Activated CD8-positive, alpha-beta memory T cell treated with anti-CD3 and anti-CD28 coated beads for 4 hours (primary cell): ENCODE measurements at places on chromosomes 2 and 18.

- no peak for DNase-seq
Observed at GRCh38 chr2:174198846-174199564, 49.3 kb downstream of the OLA1 start.

GRCh38 chr2:214801068-214801467 lies 8.4 kb downstream of the BARD1 start:
- DNase-seq = no peak

- DNase-seq = no peak
Observed at GRCh38 chr2:8364668-8365067, 317.2 kb upstream of the ID2 start.

- no peak for DNase-seq
Observed at GRCh38 chr18:21167641-21168377, 56.2 kb upstream of the ROCK1 start.

DNA sequence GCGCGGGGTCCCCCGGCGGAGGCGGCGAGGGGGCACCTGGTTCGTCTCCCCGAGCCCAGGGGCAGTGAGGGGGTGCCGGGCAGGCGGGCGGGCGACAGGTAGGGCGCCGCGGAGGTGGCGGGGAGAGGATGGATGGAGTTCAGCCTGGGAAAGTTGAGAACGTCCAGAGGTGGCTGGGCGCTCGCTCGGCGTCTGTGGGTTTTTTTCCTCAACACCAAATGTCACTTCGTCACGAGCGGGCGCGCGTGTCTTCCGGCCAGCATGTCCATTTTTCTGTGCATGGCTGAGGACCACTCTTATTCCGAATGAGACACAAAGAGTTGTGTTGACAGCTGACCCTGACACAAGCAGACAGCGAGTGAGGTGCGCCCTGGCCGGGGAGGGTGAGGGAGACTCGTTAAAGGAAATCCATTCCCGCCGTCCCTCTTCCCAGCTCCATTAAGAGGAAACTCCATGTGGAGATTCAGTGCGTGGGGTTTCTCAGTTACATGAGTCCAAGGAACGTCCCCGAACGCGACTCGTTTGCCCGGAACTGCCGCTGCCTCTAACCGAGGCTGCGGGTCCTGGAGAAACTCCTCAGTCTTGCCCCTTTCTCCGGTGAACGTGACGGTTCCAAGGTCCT lies 859 bp downstream of the GREB1L start:
- no peak for DNase-seq

DNA sequence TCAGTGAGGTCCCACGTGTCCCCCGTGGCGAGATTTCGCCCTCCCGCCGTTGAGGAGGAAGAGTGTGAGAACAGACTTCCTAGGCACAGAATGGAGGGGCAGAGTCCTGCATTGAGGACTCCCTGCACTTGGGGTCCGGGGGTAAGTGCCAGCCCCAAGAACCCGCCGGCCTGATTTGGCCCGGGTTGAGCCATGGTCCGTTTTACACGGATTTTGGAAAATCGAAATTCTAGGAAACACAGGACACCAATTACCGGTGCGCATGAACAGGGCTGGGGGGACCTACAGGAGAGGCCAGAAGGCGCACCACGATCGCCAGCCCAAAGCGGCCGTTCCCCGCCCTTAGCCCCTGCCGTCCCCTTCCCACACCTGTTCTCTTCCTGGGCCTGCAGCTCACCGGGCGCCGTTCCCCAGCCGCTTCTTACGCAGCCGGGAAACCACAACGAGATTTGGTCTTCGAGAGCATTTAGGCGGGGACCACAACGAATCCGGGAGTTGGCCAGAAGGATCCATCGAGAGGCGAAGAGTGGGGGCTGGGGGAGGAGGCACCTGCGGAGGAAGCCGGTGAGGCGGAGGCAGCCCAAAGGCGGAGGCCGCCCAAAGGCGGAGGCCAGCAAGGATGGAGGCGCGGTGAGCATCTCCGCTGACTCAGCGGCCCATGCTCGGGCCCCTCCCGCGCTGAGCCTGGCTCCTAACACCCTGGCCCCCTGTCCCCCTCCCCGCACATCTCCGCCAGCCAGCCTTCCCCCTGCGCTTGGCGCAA lies 464 bp upstream of the TLX2 start:
- DNase-seq = no peak

- no peak for DNase-seq
Observed at GRCh38 chr18:31410716-31411483, 34.3 kb downstream of the DSG4 start.

GRCh38 chr18:43719267-43719795 lies 442.0 kb upstream of the SYT4 start:
- DNase-seq = no peak

DNA sequence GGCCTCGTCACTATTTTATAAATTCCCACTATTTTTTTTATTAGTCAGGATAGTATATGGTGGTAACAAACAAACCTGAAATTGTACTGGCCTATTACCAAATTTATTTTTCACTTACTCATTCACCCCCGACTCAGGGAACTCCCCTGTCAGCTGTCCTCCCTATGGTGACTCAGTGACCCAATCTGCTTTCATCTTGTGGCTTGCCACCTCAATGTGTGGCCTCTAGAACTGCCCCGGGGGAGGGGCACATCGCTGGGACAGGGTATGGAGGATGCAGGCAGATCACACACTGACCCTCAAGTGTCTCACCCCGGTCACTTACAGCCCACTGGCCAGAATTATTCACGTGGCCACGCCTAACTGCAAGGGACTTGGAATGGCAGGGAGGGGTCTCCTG lies 71.6 kb downstream of the ACTR2 start:
- no peak for DNase-seq

DNA sequence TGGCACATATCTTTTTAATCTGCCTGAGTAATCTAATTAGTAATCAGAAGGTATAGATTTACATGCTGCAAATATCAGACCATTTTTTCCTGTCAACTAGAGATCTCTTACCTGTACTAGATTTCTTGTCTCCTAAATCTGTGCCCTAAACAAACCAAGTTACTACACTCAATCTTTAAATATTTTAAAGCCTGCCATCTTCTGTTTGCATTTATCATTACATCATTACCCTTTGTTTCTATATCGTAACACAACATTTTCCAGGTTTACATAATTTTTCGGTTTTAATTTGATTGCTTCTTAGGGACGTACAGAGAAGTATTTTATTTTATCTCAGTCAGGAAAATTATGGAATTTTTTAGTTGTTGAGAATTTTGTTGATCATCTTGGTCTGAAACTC lies 25.7 kb downstream of the PSMA8 start:
- DNase-seq = no peak

- no peak for DNase-seq
Observed at GRCh38 chr18:36095936-36096519, 28.7 kb upstream of the RPRD1A start.

GRCh38 chr2:174153757-174154680 lies 94.3 kb downstream of the OLA1 start:
- DNase-seq = no peak

DNA sequence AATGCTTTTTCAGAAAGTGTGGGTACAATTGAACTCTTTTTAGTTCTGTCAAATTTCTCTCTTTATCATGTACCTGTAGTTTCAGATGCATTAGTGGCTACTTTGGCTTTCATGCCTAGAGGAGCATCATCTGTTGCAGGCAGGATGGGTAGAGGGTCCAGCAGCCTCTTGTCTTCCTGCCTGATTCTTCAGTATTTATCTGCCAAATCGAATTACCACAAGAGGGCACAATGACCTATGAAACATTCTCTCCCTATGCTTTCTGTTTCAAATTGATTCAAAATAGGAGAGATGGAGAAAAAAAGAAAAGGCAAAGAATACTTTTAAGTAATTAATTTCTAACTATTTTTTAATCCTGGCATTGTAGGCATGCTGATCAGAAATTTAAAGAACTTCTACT lies 477.2 kb downstream of the TRIB2 start:
- DNase-seq = no peak

- DNase-seq = no peak
Observed at GRCh38 chr2:12737297-12737696, 20.6 kb downstream of the TRIB2 start.

DNA sequence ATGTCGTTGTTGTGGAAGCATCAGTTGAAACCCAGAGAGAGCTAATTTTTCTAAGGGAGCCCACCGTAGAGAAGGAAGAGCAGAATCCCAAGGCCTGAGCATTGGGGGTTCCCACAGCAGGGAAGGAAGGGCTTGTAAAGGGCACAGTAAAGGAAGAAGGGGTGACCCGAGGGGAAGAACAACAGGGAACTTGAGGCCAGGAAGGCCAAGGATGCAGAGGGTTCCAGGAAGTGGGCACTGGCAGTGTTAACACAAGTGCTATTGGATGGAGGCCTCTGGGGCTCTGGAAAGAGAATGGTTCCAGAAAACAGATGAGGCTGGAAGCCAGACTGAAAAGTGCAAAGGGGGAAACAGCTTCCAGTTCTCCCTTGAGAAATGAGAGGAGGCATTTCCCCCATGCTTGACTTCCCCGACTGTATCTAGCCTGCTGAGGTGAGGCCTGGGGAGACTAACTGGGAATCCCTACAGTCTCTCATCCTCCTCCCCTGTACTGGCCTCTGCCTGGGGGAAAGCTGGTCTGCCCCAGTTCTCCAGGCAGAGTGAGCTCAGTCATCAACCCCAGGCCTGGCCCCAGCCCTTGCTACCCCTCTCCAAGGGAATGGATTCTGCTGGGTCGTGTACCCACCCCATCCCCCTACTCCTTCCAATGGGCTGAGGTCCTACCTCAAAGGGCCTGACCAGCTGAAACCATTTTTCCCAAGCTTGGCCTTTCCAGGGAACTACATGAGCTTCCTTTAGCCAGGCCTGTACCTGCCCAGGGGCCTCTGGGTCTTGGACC lies 43.2 kb upstream of the MRPL33 start:
- DNase-seq = no peak

GRCh38 chr2:137892739-137893138 lies 71.5 kb upstream of the HNMT start:
- no peak for DNase-seq

DNA sequence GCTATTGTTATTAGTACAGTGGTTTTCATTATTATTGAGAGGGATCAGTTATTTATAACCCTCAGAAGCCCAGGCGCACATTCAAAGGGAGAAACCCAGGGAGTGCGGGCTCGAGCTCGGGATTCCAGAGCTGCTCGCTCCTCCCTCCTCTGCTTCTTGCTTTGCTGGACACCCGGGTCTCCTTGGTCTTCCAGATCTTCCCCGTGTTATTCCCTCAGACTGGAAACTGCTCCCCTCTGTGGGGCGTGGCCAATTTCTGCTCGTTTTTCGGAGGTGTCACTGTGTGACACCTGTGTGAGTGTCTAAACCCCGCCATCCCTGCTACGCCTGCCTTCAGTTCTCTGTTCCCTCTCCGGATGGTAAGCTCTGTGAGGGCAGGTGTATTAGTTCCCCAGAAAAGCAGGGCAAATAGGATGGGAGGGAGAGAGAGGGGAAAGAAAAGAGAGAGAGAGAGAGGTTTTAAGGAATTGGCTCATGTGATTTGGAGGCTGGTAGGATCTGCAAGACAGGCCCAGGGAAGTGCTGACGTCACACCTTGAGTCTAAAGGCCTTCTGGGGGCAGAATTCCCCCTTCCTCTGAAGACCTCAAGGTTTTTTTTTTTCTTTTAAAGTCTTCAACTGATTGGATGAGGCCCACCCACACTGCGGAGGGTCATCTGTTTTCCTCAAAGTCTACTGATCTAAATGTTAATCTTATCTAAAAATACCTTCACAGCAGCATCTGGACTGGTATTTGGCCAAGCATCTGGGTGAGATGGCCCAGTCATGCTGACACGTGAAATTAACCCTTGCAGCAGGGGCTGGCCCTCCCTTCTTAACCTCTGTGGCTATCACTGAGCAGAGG lies 457.3 kb upstream of the ID2 start:
- no peak for DNase-seq

- no peak for DNase-seq
Observed at GRCh38 chr2:226023383-226023782, 623.9 kb downstream of the NYAP2 start.

DNA sequence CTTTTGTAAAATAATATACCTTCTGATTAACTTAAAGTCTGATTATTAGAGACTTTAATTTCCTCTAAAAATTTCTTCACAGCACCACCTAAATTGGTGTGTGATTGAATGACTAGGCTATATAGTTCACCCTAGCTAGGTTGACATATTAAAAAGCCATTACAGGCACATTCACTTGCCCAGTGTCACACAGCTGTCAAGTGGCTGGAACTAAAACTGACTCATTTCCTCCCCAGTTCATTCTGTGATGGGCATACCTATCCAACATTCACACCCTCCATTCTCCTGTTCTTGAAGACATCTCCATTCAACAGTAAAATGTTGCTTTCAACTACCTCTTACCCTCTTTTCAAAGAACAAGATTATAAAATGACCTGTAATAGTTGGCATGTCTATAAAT lies 334.5 kb downstream of the ARHGAP15 start:
- DNase-seq = no peak

- no peak for DNase-seq
Observed at GRCh38 chr18:55153346-55153745, 194.1 kb upstream of the CCDC68 start.

GRCh38 chr2:67510745-67511144 lies 113.6 kb downstream of the ETAA1 start:
- no peak for DNase-seq

DNA sequence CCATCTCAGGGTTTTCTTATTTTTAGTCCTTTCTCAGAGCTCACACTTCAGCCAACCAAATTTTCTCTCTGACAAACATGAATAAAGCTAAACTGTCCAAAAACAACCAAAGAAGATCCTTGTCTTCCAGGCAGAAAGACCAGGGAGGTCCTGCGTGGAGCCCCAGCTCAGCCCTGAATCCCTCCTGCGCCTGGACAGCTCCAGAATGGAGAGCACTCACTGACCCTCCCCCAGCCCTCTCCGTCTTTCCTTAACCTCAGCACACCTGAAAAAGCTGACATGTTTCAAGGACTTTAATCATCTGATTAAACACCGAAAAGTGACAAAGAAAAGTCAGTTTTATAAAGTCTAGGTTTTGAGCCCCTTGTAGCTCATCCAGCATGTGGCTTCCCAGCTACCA lies 22.9 kb upstream of the GNAL start:
- DNase-seq = no peak

DNA sequence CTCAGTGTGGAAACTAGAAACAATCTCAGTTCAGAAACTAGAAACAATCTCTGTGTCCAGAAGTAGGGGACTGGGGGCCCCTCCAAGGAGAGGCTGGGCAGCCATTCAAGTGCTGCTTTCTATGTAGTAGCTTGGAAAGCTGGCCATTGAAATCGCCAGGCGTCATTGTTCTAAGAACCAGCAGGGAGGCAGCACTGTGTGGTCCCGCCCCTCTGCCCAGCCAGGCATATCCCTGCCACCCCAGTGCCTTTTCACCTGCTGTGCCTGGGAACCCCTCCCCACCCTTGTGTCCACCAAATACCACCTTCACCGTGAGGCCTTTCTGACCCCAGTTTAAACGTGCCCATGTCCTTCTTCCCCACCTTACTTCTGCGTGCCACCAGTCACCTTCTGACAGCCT lies 221.6 kb downstream of the GBX2 start:
- DNase-seq = no peak

DNA sequence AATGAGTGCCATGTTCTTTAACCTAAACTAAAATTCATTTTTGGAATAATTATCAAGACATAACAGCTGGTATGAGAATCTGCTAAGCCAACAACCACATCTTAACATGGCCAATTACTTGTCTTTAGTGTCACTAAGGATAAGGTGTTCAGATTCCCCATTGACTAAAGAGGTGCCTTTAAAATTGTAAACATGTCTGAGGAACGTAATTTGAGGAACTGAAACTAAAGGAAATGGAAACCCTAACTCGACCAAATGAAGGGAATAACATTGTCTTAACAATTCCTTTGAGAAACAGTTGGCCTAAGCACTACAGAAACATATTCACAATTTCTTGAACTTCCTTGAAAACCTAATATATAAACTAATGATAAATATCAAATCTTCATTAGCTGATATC lies 355.4 kb upstream of the GULP1 start:
- DNase-seq = no peak

GRCh38 chr2:68318914-68319397 lies 793 bp downstream of the CNRIP1 start:
- no peak for DNase-seq

- DNase-seq = no peak
Observed at GRCh38 chr2:203122317-203122986, 107.8 kb downstream of the NBEAL1 start.
